ENCODE measurements at places on chromosomes 1 and 21. TPM values are rescaled to one million over a fixed set of nuclear protein-coding genes. Genes with fewer than 3 reads are reported as not detected.

DNA sequence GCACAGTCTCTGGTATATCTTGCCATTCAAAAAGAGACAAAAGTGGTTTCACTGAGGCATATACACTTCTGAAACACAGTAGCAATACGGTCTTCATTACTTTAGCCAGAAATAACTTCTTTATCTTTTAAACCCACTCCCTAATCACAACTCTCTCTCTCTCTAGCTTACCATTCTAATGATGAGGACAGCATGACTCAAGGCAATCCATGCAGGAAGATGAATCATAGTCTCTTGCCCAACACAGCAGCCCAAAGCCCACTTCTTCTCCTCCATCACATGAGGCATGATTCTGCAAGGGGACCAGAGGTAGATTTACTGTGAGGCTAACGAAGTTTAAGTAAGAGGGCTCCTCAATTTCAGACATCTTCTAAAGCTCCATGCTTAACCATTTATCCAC, 285.0 kb upstream of the NR5A2 start:
- no peak for DNase-seq

- no peak for DNase-seq
These were observed 225.6 kb upstream of the FGGY start for GRCh38 chr1:59071289-59071688.

SIPA1L2 gene
- total RNA-seq: 6.2 TPM

DNA sequence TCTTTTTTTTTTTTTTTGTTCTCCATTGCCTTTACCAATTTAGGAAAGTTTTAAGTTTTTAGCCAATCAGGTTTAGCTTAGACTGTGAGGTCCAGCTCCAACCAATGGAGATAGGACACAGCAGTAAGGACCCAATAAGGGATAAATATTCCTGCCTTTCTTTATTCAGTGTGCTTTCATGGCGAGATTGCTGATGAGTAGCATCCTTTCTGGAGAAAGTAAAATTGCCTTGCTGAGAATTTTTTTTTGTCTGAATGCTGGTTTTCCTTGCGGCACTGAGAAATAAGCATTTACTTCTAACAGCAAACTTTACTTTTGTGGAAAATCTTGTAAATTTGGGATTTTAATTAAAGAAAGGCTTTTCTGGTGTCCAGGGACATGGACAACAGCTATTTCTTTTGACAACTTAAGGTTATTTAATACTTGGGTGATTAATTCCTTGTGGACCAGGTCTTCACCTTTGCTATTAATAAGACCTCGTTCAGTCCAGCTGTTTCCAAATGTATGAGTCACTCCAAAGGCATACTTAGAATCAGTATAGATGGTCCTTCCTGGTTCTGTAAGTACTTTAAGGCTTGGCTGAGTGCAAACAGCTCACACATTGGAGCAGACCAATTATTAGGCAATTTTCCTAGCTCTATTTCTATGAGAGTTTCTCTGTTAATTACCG, 54.1 kb downstream of the SERINC2 start:
- DNase-seq: no peak

DNA sequence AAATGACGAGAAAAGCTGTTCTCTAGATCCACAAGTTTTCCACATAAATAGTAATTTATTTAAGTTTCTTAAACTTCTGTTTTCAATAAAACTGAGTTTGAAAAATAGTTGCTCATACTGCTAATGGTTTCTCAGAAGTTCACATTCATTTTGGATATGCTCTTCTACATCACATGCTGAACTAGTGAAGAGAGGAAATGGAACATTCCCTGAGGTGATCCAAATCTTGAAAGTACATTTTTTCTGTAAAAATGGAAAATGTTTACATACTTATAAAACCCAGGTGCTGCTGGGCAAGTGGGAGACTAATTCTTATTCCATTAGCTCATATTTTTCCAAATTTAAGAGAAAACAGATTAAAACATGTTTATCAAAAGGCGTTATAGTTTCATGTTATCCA, 111.7 kb downstream of the ADGRL4 start:
- no peak for DNase-seq

GRCh38 chr1:205118752-205119151, 3.0 kb downstream of the RBBP5 start:
- DNase-seq: no peak

DNA sequence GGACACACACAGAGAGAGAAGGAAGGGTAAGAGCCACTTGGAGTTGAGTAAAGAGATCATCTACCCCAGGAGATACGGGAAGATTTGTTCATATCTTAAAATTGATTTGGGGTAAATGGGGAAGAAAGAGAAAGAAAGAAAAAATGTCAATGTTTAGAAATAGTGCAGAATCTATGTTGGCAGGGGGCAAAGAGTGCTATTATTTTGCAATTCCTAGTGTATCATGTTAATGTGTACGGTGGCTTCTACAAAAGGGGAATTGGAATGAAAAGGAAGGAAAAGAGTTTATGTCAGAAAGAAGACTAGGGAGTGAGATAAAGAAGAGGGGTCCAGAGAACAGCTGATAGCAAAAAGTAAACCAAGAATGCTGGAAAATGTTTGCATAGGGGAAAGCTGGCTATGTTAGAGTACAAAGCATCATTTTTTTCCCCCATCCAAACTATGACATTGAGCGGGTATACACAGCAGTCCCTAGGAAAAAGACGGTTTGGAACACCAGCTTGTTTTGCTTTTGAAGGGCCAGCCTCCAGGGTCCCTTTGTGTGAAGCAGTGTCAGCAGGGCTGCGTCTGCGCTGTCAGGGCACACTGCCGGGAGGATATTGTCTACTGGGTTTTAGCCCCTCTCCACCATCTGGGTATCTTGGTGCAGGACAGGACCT, 10.8 kb downstream of the LRRC8D start:
- DNase-seq: no peak

GRCh38 chr1:13824626-13825025, 124.6 kb downstream of the PRDM2 start:
- no peak for DNase-seq

DNA sequence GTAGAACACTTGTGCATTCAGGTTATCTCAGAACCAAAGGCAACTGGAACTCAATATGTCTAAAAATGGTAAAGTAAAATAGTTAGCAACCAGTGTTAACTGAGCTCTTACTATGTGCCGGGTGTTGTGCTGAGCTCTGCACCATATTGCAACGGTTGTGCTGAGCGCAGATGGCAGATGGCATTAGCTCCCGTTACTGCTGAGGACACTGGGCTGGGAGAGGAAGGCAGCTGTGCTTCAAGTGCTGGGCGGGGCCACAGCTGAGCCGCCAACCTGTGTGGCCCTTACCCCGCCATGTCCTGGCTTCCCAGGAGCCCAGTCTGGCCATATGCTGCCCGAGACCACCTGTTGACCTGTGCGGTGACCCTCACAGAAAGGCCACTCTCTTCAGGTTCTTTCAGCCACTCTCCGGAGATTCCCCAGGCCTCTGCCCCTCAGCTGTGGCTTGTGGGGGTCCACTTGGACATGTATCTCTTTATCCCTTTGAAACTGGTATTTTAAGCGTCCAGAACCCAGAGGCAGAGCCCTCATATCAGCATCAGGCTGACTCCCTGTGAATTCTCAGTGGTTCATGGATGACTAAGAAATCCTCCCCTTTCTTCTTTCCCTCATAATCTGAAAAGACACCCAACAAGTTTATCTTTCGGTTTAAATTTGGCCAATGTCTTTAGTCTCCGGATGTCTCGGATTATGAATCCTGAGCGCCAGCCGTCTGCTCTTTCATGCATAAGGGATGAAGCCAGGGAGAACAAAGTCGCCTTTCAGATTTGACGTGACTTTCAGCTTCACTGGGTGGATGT, 26.4 kb downstream of the LDLRAP1 start:
- no peak for DNase-seq

DNA sequence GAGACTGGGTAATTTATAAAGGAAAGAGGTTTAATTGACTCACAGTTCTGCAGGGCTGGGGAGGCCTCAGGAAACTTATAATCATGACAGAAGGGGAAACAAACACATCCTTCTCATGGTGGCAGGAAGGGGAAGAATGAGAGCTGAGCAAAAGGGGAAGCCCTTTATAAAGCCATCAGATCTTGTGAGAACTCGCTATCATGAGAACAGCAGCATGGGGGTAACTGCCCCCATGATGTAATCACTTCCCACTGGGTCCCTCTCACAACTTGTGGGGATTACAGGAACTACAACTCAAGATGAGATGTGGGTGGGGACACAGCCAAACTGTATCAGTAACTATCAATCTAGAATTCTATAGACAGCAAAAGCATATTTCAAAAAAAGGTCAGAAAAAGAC, 64.7 kb upstream of the ACTRT2 start:
- DNase-seq: no peak

ATP1A2 gene
- not detected for total RNA-seq

C1orf87 gene
- total RNA-seq: not detected

GPR52 gene
- total RNA-seq: 0.56 TPM

SLC30A2 gene
- total RNA-seq: not detected

- no peak for DNase-seq
These were observed 53.7 kb downstream of the SLC35A3 start for GRCh38 chr1:100023482-100023881.

GRCh38 chr1:170205301-170205700, 59.5 kb downstream of the NTMT2 start:
- no peak for DNase-seq

GRCh38 chr1:78068681-78069283, 23.0 kb downstream of the GIPC2 start:
- DNase-seq: no peak

DNA sequence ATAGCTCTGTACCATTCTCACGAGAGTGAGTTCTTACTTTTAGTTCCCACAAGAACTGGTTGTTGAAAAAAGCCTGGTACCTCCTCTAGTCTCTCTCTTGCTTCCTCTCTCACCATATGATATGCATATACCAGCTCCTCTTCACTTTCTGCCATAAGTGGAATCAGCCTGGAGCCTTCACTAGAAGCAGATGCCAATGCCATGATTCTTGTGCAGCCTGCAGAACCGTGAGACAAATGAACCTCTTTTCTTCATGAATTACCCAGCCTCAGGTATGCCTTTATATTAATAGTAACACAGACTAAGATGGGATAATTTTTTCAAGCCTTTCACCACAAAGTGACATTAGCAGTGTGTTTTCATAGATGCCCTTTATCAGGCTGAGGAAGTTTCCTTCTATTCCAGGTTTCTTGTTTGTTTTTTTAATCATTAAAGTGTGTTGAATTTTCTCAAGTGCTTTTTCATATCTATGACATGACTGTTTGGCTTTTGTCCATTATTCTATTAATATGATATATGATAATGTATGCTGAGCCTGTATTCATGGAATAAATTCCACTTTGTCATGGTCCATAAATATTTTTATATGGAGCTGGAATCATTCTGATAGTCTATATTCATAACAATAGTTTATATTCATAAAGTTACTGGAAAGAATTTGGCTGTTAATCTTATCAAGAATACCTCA, 40.7 kb upstream of the C1orf185 start:
- DNase-seq: no peak

A3GALT2 gene
- total RNA-seq: not detected

GRCh38 chr1:53653631-53654030, 85.3 kb downstream of the GLIS1 start:
- no peak for DNase-seq

DNA sequence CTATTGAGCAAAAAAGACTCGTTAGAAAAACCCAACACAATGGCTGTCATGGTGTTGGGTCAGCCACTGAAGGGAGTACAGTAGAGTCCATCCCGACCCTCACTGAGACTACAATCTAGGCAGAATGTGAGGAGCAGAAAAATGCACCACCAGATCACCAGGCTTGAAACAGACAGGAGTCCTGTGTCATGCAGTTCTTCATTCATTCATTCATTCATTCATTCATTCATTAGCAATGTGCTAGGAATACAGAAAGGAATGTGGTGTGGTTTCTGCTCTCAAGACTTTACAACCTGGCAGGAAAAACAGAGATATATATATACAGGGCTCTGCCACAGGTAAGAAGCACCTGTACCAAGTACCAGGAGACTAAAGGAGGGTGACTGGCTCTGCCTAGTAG, 392.3 kb downstream of the OMA1 start:
- no peak for DNase-seq

WASF2 gene
- 109 TPM for total RNA-seq

AMY1A gene
- total RNA-seq: not detected

- no peak for DNase-seq
These were observed 917 bp downstream of the MEX3A start for GRCh38 chr1:156081180-156081916.

- no peak for DNase-seq
These were observed 17.5 kb downstream of the KLHDC8A start for GRCh38 chr1:205339197-205339702.

OR6N1 gene
- total RNA-seq: not detected

- no peak for DNase-seq
These were observed 89.0 kb upstream of the BCAR3 start for GRCh38 chr1:93770640-93771039.

DNA sequence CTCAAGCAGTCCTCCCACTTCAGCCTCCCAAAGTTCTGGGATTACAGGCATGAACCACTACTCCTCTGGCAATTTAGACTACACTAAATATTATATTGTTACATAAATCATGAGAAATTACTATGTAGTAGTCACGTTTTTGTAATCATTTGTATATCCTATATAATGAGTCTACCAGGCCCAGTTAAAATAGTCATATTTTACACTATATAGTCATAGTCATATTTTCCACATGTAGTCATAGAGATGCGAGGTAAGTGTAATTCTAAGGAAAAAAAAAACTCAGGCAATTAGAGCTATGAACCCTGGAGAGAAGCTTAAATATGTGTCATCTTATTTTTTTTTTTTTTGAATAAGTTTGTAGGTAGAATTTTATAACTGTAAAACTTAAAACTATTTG, 90.0 kb downstream of the FNBP1L start:
- no peak for DNase-seq

GRCh38 chr21:38718481-38718880, 87.2 kb upstream of the ETS2 start:
- DNase-seq: no peak
